Karpas-422 (cell line): ENCODE measurements at places on chromosomes 12 and 14.
A peak's percentile ranks its signal among the peaks of the same experiment; 100 is the strongest.

DNA sequence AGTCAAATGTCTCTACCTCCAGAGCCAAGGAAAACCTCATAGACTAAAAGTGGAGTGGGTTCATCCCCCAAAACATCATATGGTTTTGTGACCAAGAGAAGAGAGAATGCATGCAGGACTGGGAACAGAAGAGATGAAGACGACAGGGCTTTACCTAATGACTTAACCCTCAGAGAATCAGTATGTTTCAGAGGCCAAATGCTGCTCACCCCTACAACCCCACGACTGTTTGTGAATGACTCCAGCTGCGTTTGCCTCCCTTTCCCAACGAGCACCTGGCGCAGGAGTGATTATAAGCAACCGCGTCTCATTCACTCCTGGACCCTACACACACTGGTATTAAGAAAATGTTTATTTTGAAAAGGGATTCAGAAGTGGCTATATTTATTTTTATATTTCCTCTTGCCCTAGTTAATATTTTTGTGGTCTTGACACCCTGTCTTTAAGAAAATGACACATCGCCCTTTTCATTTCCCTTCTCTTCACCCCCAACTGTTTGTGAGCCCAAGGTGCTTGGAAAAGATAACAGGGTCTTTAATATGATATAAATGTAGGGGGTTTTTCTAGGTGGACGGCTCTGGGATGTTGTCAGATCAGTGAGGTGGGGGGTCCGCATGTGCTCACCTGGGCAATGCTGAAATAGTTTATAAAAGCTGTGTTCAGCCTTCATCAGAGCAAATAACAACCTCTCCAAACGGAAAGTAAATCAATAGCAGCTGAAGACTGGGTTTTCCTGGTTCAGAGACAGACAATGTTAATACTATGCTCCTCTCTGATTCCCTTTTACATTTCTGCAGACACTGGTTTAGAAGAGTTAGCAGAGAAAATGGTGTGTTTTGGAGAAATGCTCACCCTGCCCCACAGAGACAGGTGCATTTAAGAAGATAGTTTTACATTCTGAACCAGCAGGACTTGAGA, 77.7 kb downstream of the SLC15A4 start:
- H3K4me1 ChIP-seq = no peaks in the 10 kb centered on the region
- no peak overlapping the region for H3K4me3 ChIP-seq
- H3K27me3 ChIP-seq = no peaks in the 10 kb centered on the region
- DNase-seq = no peak
- H3K27ac ChIP-seq = no peak overlapping the region
- H3K36me3 ChIP-seq = no peaks in the 10 kb centered on the region

- H3K27me3 ChIP-seq = no peaks in the 10 kb centered on the region
- H3K36me3 ChIP-seq = no peaks in the 10 kb centered on the region
- H3K4me1 ChIP-seq = no peaks in the 10 kb centered on the region
- H3K4me3 ChIP-seq = no peak overlapping the region
These were observed 103.4 kb downstream of the SLC2A13 start for GRCh38 chr12:40002178-40003169.

DNA sequence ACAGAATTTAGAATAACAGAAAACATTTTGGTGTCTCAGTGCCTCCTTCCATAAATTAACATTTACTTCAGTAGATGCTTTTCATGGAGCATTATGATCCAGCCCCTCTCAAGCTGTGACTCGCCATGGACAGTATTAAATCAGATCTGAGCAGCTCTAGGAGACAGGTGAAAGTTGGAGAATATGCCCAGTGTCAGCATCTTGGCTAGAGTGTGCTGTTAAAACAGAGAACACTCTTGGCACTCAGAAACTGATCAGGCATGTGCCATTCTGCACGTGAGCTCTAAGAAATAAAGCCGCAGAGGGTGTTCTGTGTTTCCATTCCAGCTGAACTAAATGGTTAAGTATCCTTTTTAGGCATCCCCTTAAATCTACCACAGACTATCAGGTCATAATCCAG, 68.0 kb downstream of the DIP2B start:
- peak overlapping the region; percentile 8 for H3K27ac ChIP-seq
- H3K36me3 ChIP-seq = no peaks in the 10 kb centered on the region
- no peak overlapping the region for H3K4me3 ChIP-seq
- H3K27me3 ChIP-seq = no peaks in the 10 kb centered on the region
- peaks cover 23% of the 10 kb centered on the region for H3K4me1 ChIP-seq

DNA sequence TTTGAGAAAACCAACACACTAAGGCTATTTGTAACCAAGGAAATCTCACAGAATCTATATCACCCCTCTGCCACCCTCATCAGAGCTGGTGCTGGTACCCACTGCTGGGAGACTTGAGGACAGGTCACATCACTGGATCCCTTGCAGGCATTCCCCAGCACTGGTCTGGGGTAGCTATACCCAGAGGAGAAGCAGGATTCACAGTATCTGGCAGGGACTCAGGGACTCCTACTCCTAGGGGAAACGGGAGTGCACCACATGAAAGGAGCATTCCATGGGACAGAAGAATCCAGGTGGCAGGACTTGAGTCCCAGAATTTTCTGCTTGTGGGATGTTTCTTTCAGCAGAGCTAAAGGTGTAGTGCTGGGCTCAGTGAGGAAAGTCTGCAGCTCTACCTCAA, 223.2 kb downstream of the ADGRD1 start:
- H3K36me3 ChIP-seq = no peaks in the 10 kb centered on the region
- DNase-seq = no peak
- H3K4me3 ChIP-seq = no peak overlapping the region
- no peaks in the 10 kb centered on the region for H3K27me3 ChIP-seq

GRCh38 chr14:24816011-24816928, 182.3 kb upstream of the GZMB start:
- no peaks in the 10 kb centered on the region for H3K4me1 ChIP-seq
- no peaks in the 10 kb centered on the region for H3K27me3 ChIP-seq
- no peak overlapping the region for H3K4me3 ChIP-seq
- no peak overlapping the region for H3K27ac ChIP-seq
- no peaks in the 10 kb centered on the region for H3K36me3 ChIP-seq
- no peak for DNase-seq
